Caki2 (cell line): ENCODE measurements at places on chromosomes 1 and 21. TPM values are rescaled to one million over a fixed set of nuclear protein-coding genes. Genes with fewer than 3 reads are reported as not detected.

DNA sequence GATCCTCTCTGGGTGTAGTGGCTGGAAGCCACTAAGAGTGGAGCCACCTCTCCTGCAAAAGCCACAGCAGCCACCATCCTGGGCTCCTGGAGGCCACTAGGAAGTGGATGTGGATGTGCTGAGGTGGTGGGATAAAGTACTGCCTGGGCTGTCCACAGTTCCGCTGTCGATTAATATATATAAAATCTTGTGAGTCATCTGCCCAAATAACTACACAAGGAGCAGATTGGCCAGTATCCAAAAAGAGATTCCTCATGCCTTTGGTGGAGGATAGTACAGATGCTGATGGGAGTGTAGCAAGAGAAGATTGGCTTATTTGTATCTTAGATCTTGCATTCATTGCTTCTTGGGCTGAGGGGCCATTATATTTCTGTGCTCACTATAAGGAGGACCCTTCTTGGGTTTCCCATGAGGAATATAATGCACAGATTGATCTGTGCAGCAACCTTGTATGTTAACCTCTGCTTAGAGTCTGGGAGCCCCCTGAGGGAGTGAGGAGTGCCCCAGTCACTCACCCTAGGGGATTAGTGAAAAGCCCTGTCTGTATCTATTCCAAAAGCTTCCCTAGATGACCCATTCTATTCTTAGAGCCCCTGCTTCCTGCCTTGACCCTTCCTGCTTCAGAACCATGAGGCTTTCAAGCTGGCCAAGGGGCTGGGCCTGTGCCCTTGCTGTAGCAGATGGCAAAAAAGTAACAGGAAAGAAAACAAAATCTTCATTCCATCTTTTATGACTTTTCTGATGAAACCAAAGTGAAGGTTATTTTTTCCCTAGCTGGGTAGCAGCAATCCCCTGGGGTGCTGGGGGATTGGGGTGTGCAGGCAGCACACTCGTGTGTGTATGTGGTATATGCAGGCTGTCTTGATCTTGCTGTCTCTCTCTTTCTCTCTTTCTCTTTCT is 31.7 kb downstream of the RCSD1 start:
- DNase-seq = peak; percentile 21

DNA sequence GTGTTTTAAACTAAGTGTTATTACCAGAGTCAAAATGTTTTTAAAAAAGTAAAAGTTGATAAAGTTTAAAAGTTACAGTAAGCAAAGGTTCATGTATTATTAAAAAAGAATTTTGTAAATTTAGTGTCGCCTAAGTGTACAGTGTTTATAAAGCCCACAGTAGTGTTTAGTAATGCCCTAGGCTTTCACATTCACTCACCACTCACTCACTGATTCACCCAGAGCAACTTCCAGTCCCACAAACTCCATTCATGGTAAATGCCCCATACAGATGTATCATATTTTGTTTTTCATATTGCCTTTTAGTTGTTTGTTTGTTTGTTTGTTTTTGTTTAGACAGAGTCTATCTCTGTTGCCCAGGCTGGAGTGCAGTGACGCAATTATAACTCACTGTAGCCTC is 353.8 kb upstream of the PTBP2 start:
- DNase-seq = no peak

GRCh38 chr1:241688940-241689368 is 36.9 kb downstream of the WDR64 start:
- no peak for DNase-seq

- no peak for DNase-seq
Observed at GRCh38 chr1:97647776-97648175, 273.1 kb downstream of the DPYD start.

GRCh38 chr21:32940079-32941014 is 85.4 kb upstream of the OLIG2 start:
- DNase-seq = peak; percentile 27

GRCh38 chr1:187513190-187513589 is 684.4 kb downstream of the PLA2G4A start:
- DNase-seq = peak; percentile 5

- no peak for DNase-seq
Observed at GRCh38 chr1:179822065-179822464, 55.5 kb downstream of the TOR1AIP2 start.

- no peak for DNase-seq
Observed at GRCh38 chr1:245444147-245444828, 289.5 kb downstream of the KIF26B start.

DNA sequence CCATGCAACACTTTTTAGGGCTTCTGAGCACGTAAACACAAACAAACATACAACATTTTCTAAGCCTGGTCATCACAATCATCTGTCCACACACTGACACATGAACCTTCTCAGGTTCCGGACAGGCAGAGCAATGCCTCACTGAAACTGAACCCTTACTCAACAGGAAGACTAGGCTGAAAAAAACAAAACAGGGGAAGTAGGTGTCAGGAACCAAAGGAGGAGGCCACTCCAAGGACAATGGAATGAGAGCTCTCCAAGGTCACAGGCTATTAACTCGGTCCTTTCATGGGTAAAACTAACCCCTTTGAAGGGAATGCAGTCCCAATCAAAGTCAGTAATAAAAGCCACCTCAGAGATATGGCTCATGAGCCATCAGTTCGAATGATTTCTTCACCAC is 76.6 kb downstream of the FAM78B start:
- no peak for DNase-seq

DNA sequence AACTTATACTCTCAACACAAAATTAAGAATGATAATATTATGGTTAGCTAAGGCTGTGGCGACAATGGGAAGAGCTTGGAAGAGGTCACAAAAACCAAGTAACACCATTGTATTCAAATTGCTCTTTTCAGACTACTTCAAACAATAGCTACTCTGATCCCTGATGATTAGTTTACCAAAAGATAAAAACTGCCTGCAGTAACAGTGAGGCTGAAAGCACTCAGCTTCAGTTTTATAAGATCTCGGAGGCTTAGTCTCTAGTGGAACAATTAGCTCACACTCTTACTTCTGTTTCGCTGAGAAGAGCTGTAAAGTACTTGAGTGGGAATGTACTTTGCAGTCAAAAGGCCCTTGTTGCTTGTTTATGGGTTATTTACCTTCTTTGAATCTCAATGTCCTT is 278.5 kb downstream of the LRRC7 start:
- no peak for DNase-seq

GRCh38 chr1:67217417-67217816 is 51.2 kb downstream of the IL23R start:
- DNase-seq = no peak

- no peak for DNase-seq
Observed at GRCh38 chr1:186829686-186830587, 1.2 kb downstream of the PLA2G4A start.

DNA sequence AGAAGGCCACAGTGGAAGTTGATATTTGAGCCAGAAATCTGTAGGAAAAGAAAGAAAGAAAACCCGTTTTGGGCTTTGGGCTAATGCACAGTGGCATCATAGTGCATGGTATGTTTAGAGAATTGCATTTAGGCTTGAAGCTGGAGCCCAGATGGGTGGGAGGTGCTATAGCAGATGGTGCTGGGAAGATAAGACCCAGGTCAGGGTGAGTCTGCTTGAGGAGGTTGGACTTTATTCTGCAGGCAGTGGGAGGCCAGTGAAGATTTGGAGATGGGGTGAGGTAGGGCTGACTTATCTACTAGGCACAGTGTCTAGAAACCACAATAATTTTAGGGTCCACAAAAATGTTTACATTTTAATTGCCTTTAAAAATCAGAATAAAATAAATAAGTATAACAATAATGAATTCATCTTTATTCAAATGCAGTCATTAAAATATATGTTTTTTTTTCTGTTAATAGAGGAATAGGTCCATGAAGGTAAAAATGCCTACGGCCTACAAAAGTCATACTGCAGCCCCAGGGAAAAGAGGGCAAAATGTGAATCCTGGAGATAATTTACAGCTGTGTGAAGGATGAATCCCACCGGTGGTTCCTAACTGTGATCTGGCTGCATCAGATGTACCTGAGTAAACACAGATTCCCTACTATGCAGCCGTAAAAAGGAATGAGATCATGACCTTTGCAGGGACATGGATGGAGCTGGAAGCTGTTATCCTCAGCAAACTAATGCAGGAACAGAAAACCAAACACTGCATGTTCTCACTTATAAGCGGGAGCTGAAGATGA is 8.7 kb downstream of the DNAJC6 start:
- DNase-seq = no peak

GRCh38 chr1:60589046-60589748 is 493.2 kb upstream of the NFIA start:
- DNase-seq = no peak

GRCh38 chr1:38560457-38560856 is 299.1 kb downstream of the RRAGC start:
- DNase-seq = no peak

RUNX3 gene
- not detected in 2 replicates for total RNA-seq

TMEM51 gene
- 16.6 and 21.1 TPM in 2 replicates for total RNA-seq

AMY2B gene
- 0.10 and 0.12 TPM in 2 replicates for total RNA-seq

TPTE gene
- not detected in 2 replicates for total RNA-seq

KRTAP12-2 gene
- total RNA-seq = not detected in 2 replicates
